ENCODE measurements at places on chromosomes 3 and 15. TPM values are rescaled to one million over a fixed set of nuclear protein-coding genes. Genes with fewer than 3 reads are reported as not detected.

GRCh38 chr15:82942691-82943090 is 9.8 kb downstream of the HOMER2 start:
- no peak for DNase-seq
- peaks cover 2% of the 10 kb centered on the region for H3K27me3 ChIP-seq
- no peaks in the 10 kb centered on the region for H3K36me3 ChIP-seq
- H3K4me1 ChIP-seq = no peaks in the 10 kb centered on the region
- no peak overlapping the region for H3K4me3 ChIP-seq

DNA sequence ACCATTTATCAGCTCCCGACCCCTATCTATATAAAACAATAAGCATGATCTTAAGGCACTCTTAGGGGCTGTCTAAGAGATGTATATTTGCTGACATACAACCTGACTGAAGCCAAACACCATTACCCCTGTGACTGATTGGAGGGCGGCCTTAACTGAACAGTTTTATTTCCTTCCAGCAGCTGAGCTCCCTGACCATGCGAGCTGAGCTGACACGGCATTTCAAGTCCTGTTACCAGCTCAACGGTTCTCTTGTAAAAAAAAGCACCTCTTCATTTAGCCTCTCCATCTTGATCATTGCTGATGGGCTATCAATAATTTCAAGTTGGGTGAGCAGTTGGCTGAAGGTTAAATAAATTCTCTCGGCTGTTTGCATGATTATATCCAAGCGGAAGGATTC is 33.4 kb upstream of the BNIP2 start:
- H3K4me1 ChIP-seq = no peaks in the 10 kb centered on the region
- no peak overlapping the region for H3K27ac ChIP-seq
- H3K27me3 ChIP-seq = peaks cover 4% of the 10 kb centered on the region
- no peaks in the 10 kb centered on the region for H3K36me3 ChIP-seq
- no peak for DNase-seq
- no peak overlapping the region for H3K4me3 ChIP-seq

RAB43 gene
- 23.8 TPM for total RNA-seq

- peak overlapping the region; percentile 2 for H3K27ac ChIP-seq
- no peak for DNase-seq
- H3K27me3 ChIP-seq = no peaks in the 10 kb centered on the region
- no peak overlapping the region for H3K4me3 ChIP-seq
- H3K4me1 ChIP-seq = peaks cover 3% of the 10 kb centered on the region
Measured at GRCh38 chr3:18499301-18499700, 74.2 kb upstream of the SATB1 start.

- DNase-seq = no peak
- no peak overlapping the region for H3K27ac ChIP-seq
- H3K36me3 ChIP-seq = no peaks in the 10 kb centered on the region
- peaks cover 6% of the 10 kb centered on the region for H3K27me3 ChIP-seq
- H3K4me3 ChIP-seq = no peak overlapping the region
Measured at GRCh38 chr3:169948559-169949448, 17.8 kb upstream of the SEC62 start.

GOLGA8Q gene
- total RNA-seq = not detected

DNA sequence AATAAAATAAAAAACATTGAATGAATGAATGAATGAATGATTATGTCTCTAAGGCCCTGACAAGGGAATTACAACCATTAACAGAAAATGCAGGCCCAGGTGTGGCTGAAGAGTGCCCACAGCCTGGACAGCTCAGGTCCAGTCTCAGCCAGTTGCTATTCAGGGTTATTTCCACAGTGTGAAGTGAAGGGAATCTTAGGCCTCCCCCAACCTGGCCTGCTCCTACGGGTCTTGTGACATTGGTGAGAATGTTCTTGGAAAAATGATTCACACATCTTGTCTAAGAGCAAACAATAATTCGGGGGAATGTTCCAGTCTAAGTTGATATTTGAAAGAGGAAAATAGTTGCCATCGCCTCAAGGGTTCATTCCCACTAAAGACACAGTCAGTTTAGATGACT is 37.0 kb downstream of the MINDY4B start:
- no peaks in the 10 kb centered on the region for H3K4me1 ChIP-seq
- H3K27ac ChIP-seq = no peak overlapping the region
- peaks cover 3% of the 10 kb centered on the region for H3K27me3 ChIP-seq
- no peak for DNase-seq

CHRM5 gene
- total RNA-seq = not detected
